ENCODE measurements at places on chromosomes 11 and 22.

- peak; percentile 89 for DNase-seq
These were observed 8.8 kb upstream of the CTSD start for GRCh38 chr11:1772270-1773130.

- no peak for DNase-seq
These were observed 31.9 kb upstream of the TLCD5 start for GRCh38 chr11:120293038-120293800.

- DNase-seq, result no peak
These were observed 52.4 kb downstream of the MCM5 start for GRCh38 chr22:35452351-35452781.

- DNase-seq, result no peak
These were observed 293.8 kb downstream of the BUD13 start for GRCh38 chr11:116478669-116479668.

DNA sequence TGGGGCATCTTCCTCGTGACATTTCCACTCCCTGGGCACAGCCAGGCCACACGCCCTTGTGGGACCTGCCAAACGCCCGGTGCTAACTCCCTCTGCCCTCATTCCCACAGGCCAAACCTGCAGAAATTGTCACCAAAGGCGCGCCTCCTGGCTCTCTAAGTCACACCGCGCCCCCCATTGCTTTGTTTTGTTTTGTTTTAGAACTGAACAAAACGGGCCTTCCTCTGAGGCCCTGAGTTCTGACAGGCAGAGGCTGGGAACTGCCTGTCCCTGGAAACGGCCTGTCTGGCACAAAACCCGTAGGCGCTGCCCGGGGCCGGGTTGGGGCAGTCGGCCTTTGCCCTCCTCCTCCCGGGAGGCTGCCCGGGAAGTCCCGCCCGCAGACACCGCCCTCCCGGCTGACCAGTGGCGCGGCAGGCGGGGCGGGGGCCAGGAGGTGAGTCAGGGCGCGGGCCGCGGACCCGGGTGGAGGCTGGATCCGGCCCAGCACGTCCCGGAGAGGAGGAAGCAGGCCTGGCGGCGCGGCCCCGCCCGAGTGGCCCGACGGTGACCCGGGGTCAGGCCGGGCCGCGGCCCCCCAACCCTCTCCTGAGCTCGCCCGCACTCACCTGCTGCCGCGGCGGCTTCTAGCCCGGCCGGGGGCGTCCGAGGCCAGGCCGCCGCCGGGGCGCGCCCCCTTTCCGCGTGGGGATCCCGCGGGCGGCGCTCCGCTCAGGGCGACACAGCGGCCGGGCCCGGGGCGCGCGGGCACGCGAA lies 465 bp downstream of the SUN2 start:
- DNase-seq, result peak; percentile 95

GRCh38 chr22:19169002-19169946 lies 9.3 kb downstream of the SLC25A1 start:
- DNase-seq, result no peak

DNA sequence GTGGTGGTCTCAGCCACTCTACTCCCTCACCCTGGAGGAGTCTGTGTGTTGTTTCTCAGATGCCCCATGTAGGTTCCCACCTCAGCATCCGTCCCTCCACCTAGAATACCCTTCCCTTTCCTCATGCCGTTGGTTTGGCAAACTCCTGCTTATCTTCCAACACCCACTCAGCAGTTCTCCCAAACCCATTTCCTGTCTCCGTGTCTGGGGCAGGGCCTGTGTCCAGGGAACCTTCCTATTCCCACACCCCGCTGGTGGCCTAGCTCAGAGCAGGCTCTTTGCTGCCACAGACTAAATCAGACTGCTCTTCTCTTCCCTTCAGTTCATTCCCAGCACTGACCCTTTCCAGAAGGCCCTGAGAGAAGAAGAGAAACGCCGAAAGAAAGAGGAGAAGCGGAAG lies 7.5 kb upstream of the SREBF2 start:
- no peak for DNase-seq

DNA sequence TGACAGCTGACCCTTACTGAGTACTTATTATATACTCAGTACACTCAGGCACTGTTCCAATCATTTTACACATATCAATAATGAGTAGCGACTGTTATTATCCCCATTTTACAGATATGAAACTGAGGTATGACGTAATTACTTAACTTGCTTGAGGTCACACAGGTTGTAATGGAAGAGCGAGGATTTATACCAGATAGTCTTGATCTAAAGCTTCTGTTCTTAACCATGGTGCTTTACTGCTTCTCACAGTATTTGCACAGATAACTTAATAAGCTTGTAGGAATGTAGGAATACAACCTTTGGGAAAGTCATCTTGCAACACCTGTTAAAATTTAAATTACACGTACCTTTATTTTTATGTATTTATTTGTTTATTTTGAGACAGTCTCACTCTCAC lies 31.7 kb upstream of the TMEM135 start:
- no peak for DNase-seq

GRCh38 chr11:45336136-45336535 lies 50.0 kb upstream of the SYT13 start:
- DNase-seq, result no peak

DNA sequence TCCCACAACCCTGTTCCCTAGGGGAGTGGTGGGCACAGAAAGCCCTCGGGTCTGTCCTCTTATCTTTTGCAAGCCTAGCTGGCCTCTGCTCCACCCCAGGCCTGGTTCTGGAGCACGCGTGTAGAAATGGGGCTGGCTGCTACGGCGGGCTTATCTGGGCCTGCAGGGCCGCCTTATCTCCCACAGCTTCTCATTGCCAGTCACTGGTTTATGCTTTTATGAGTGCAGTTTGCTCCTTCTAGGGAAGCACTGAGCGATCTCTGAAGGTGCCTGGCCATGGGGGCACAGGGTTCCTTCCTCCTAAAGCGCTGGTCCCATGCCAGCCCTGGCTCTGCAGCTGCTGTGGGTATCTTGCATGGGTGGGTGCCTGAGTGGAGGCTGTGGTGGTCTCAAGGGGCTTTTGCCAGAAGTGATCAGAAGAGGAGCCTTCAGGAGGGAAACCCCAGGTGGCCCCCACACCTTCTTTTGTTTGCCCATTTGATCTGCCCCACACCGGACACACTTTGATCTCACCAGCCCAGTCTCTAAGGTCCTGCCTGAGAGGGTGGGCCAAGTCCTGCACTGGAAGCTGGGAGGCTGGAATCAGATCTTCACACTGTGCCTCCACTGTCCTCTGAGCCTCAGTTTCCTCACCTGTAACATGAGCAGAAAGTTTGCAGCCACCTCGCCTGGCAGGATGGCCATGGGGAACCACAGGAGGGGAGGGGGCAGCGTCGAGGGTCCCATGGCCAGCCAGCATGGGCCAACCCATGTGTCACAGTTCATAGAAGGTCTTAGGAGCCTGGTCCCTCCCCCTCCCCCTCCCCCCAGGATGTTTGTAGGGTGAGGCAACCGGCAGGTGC lies 86.6 kb upstream of the FGF3 start:
- no peak for DNase-seq

GRCh38 chr11:79441461-79441875 lies 638 bp upstream of the TENM4 start:
- peak; percentile 27 for DNase-seq

GRCh38 chr11:75369560-75370255 lies 18.2 kb upstream of the ARRB1 start:
- DNase-seq, result peak; percentile 85

- no peak for DNase-seq
These were observed 46.0 kb upstream of the OR9Q1 start for GRCh38 chr11:57977709-57978108.

- DNase-seq, result peak; percentile 91
These were observed at the start of gene RCE1 for GRCh38 chr11:66842896-66843775. RCE1 (plus strand) TSS chr11:66843441; CDS start chr11:66843456, 15 bp downstream.

- DNase-seq, result no peak
These were observed 347.3 kb upstream of the RAG2 start for GRCh38 chr11:36945384-36945783.

DNA sequence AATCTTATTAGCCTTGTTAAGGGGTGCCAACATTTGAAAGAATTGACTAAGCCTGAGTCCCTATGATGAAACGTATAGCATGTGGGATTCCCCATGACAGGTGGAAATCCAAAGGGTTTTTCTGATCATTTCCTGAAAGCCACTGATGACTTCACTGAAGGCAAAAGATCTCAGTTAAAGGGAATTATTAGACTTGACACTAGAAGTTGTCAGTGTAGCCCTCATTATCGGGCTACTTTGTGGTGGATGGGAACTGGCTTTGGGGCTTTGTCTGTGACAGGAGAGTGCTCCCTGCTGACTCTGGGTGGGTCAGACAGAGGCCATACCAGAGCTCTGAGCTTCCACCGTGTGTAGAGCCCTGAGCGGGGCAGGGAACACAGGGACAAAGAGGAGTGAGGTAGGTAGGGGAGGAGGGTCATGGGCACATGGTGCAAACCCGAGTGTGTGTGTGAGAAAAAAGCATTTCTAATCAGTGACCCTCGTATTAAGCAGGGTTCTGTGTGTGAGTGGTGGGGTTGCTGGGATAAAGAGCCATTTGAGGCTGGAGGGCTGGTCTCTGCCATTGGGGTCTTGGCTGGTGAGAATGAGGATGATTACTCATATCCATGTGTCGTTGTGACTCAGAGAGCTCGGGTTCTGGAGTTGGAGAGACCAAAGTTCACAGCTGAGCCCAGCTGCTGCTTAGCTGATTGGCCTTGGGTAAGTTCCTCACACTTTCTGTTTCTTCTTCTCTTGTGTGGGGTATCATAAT lies 101.1 kb downstream of the GRIK4 start:
- DNase-seq, result peak; percentile 82

DNA sequence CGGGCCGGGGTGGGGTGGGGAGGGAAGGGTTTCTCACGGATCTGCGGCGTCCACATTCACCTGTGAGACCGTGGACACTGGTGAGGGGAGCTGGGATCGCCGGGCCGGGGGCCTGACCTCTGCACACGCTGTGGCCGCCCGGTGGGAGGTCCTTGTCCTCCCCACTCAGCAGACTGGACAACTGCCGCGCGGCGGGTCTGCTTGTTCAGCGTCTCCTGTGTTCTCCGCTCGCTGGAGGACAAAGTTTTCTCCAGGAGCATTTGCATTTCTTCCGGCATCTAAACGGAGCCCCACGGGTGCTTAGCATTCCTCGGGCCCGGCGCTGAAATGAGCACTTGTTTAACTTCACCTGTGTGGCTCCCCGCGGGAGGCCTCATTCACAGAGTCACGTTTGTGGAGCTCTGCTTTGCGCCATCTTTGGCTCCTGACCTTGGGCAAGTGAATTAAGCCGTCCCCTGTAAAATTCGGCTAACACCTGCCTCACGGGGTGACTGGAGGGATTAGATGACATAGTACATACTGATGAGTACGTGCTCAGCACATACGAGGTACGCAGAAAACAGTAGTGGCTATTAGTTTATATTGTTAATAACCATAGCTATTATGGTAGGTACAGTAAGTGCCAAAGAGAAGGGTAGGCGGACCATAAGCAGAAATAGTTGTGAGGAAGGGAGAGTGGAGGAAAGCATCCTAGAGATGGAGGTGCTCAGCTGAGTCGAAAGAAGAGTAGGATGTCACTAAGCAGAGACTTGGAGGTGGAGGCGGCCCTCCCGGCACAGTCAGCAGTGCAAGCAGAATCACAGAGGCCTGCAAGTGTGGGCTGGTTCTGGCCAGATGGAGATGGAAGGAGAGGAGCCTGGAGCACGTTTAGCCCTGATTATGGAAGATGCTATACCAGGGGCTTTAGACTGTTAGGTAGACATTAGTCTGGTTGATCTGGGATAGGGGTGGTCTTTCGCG lies 885 bp downstream of the TRMU start:
- peak; percentile 18 for DNase-seq

DNA sequence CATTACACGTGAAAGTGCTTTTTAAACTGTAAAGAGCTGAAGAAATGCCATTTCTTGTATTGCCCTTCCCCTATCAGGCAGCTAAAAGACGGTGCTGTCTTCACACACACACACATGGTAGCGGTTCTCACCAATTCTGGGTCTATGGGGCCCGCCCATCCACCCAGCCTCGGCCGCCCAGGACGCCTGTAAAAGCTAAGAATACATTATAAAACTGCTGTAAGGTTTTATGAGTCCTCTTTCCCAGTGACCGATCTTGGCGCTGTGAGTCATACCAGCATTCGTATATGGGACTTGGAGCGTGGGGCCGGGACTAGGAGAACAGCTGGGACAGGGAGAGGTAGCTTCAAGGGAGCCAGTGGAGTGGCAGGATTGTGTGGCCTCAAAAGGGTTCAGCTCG lies 149.7 kb upstream of the CADM1 start:
- DNase-seq, result no peak

GRCh38 chr11:102802341-102802740 lies 4.4 kb upstream of the MMP1 start:
- DNase-seq, result no peak

GRCh38 chr11:110199184-110199981 lies 97.0 kb downstream of the RDX start:
- peak; percentile 40 for DNase-seq

- peak; percentile 13 for DNase-seq
These were observed 53.6 kb downstream of the PITPNB start for GRCh38 chr22:27865496-27865895.

GRCh38 chr11:20372081-20372626 lies 8.6 kb downstream of the HTATIP2 start:
- no peak for DNase-seq

DNA sequence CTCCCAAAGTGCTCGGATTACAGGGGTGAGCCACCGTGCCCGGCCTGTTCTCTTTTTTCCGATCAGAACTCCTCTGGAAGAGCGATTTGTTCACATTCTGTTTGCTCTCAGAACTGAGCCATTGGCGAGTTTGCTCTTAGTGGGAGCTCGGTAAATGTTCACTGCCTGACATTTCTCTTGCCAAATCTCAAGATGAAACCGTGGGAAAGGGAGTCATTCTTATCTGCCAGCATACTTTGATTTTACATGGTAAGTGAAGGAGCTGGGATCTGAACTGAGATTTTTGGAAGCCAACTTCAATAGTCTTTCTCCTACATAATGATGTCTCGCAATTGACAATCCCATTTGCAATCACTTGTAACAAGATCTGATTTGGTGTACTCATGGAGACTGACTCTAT lies 445.8 kb upstream of the ISX start:
- DNase-seq, result no peak

DNA sequence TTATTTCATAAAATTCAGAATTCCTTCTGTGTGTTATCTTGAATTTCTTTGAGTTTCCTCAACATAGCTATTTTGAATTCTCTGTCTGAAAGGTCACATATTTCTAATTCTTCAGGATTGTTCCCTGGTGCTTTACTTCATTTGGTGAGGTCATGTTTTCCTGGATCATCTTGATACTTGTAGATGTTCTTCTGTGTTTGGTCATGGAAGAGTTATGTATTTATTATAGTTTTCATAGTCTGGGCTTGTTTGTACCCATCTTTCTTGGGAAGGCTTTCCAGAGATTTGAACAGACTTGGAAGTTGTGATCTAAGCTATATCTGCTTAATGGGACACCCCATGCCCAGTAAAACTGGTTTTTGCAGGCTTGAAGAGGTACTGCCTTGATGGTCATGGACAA lies 149.6 kb downstream of the METTL15 start:
- no peak for DNase-seq

DNA sequence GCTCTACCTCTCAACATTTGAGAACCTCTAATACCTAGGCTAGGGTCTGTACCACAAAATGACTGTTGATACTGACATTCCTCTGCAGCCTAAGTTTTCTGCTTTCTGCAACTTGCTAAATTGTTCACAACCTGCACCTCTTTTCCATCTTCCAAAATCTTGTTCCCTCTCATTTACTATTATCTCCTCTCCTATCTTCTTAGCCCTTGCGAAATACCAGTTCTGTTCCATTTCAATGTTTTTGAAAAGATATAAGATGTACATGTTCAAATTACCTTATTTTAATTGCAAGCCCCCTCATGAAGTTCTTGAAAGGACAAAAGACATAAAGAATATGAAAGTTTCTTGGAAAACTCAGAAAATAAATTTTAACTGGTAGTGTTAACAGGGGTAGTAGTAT lies 72.3 kb downstream of the FAM168A start:
- no peak for DNase-seq

- no peak for DNase-seq
These were observed 590 bp upstream of the IFITM10 start for GRCh38 chr11:1750840-1751530.

GRCh38 chr11:73257342-73258103 lies 14.6 kb upstream of the P2RY6 start:
- DNase-seq, result no peak

Data from inflammatory macrophage treated with lipopolysaccharide for 4 hours (primary cell).